NT2/D1 (cell line): ENCODE measurements at places on chromosomes 16 and 17.

- peak; percentile 61 for DNase-seq
Measured at GRCh38 chr16:785563-786535, 2.3 kb downstream of the RPUSD1 start.

DNA sequence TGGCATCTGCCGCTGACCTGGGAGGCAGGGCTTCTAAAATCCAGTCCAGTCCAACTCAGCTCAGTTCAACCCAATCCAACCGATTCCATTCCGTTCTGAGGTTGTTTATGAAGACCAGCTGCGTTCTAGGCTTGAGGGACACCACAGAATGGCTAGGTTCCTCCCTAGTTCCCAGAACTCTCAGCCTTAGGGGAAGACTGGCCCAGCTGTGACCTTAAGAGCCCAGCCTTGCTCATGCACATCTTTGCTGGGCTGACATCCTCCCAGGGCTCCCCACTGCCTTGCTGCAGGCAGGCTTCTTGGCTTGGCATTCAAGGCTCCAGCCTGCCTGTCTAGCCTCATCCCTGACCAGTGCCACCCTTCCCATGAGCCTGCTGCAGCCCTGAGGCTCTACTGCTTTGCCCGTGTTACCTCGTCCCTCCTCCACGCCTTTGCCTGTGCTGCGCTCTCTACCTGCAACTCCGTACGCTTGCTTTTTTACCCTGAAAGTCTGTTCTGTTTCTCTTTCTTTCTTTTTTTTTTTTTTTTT, 7.9 kb downstream of the SLC12A3 start:
- DNase-seq, result no peak

- DNase-seq, result no peak
Measured at GRCh38 chr17:691423-691822, 23.2 kb downstream of the VPS53 start.

DNA sequence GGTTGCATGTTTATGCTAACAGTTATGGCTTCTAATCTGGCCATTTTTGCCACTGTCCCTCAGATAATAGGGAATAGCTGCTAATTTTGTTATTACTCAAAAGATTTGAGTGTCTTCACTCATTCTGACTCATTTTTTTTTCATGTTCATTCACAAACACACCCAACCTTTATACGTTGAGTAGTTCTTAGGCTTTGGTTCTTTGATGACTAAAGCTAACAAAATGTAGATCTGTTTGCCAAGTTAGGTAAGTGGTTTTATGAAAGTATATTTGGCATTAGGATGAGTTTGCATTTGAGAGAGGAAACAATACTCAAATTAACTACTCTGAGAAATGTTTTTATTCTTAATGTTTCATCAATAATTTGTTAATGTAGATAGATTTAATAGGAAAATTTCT, 3.6 kb downstream of the MAP2K4 start:
- no peak for DNase-seq

DNA sequence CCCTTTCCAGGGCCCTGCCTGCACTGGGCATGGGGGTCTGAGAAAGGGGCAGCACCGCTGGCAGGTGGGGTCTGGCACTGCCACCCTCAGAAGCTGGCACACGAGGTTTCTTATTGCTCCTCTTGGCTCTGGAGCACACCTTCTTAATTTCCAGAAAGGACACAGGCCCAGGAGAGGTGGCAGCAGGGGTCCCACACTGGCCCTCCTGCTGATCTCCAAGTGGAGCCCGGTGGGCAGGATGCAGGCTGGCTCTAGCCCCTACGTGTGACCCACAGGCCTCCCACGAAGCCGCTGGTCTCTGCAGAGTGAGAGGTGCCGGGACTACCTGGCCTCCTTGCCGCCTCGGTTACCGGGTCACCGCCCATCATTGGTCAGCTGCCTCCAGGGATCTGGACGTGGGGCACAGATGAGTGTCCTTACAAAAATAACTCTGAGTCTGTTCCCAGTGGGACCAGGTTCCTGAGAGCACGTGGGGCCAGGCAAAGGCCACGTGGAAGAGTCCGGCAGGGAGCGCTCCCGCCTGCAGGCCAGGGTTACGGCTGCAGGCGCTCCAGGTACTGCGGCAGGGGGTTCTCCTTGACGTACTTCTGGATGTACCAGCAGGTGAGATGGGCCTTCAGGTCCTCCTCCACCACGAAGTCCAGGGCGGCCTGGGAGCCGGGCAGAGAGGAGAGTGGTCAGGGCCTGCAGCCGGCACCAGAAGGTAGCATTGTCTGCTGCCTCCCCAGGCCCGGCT, 10.3 kb downstream of the NATD1 start:
- DNase-seq, result no peak

GRCh38 chr16:89952049-89952448, 3.5 kb downstream of the DEF8 start:
- DNase-seq, result no peak

- no peak for DNase-seq
Measured at GRCh38 chr16:281660-282255, 1.2 kb upstream of the PDIA2 start.

DNA sequence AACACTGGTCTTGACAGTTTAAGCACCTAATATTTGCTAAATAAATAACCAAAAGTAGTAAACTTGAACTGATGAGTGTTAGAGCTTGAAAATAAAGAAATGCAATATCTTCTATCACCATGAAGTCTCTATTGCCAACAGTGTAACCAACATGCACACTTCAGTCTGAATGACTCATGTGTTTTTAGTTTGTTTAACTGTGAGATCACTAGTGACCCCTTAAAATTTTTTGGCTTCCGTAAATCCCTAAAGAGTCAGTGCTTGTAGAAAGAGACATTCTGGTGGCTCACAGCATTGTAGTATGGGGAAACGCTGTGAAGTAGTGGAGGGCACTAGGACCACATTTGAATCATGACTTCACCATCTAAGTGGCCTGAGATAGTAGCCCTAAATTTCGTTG, 341.1 kb downstream of the PMP22 start:
- no peak for DNase-seq

DNA sequence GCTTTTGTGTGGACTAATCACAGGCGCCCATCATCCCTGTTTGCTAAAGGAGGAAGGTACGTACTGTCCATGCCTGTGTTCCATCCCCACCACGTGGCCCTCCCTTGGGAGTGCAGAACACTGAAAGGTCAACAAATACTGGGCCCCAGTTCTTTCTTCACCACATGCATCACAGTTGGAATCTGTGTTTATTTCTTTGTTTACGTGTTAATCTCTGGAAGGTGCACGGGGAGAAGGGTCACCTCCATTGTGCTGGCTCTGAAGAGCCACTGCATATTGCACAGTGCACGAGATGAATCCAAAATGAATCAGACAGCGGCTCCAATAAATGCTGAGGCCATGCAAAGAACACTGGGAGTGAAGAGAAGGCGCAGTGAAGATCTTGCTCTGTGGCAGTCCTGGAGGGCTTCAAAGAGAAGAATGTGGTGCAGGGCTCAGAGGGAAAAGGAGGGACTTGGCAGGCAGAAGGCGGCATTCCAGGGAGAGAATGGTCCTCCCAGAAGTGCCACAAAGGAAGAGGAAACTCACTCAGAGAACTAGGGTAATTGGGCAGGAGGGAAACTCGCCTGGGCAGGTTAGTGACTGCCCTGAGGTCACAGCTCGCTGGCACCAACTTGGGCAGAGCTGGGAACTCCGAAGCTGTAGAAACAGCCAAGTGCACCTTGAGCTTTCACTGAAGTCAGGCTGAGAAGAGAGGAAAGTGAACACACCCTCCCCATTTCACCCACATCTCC, 3.7 kb downstream of the RPH3AL start:
- DNase-seq, result no peak

GRCh38 chr17:7114875-7115614, 423 bp upstream of the ASGR2 start:
- no peak for DNase-seq

- DNase-seq, result no peak
Measured at GRCh38 chr17:81310949-81311550, 15.9 kb upstream of the SLC38A10 start.

- DNase-seq, result no peak
Measured at GRCh38 chr17:56947741-56948140, 13.1 kb downstream of the COIL start.

- DNase-seq, result no peak
Measured at GRCh38 chr16:4113358-4114256, 2.6 kb downstream of the ADCY9 start.

DNA sequence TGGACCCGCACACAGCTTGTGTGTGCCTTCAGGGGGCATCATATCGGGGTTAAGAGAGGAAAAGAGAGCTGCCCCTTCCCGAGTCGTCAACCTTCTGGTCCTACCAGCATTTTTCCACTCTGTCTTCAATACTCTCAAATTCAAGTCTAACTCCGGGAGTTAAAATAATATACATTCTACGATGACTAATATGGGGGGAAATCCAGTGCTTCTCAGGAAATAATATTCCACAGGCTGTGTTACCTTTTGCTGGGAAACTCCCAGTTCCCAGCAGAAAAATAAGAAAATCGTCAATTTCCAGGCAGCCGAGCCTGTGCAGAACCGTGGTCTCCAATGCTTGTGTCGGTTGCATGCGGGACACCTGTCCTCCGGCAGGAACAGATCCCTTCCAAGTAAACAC, 105.0 kb upstream of the FOXF1 start:
- DNase-seq, result no peak

GRCh38 chr17:60554377-60554788, 28.3 kb upstream of the APPBP2 start:
- no peak for DNase-seq

DNA sequence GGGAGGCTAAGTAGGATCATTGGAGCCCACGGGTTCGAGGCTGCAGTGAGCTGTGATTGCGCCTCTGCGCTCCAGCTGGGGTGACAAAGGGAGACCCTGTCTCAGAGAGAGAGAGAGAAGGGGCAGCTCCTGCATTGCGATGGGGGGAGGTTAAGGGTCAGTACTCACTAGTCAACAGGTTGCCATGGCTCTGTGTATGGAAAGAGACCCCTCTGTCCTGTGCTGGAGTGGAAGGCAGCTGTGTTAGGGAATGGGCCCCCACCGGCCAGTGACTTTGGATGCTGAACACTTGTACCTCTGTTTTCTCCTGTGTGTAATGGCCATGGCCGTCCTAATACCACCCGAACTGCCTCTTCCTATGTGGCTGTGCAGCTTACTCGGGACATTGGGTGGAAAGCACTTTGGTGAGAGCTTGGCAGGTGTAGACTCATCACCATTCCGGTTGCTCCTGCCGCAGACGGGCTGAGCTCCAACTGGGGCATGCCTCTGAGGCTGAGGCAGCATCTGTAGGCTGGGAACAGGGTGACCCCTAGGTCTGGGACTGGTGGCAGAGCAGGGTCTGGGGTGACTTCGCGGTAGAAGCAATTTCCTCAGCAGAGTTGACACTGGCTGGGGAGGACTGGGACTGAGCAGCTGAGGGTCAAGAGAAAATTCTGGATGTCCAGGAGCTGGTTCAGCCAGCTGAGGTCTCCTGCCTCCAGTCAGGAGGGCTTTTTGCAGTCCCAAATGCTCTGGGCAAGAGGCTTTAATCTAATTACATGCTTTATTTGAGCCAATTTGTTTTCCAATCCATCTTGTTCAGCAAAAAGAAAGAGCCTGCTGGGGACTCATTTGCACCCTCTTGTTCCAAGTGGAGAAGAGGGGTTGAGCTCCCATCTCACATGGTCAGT, 184.5 kb downstream of the NTN1 start:
- no peak for DNase-seq

- no peak for DNase-seq
Measured at GRCh38 chr16:65054457-65054856, 67.4 kb downstream of the CDH11 start.

- DNase-seq, result no peak
Measured at GRCh38 chr17:27244491-27245223, 49.3 kb upstream of the WSB1 start.

DNA sequence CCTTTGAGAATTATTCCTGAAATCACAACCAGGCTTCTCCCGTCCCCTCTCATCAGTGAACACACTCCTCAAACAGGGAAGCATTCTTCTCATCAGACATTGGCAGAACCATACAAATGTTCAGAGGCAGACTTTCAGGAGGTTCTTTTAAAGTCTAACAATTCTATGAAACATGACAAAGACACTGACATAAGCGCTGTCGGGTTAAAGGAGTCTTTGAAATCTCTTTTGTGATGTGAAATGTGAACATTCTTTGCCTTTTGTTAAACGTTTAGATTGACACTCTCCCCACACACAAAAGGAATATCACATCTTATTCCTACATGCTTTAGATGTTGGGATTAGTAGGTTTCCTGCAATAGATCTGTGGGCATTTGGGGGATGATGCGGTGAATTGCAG, 63.9 kb downstream of the NETO2 start:
- DNase-seq, result peak; percentile 60
